ENCODE measurements at places on chromosomes 4 and X.

- DNase-seq, result no peak
These were observed 25.1 kb downstream of the USP53 start for GRCh38 chr4:119237642-119238041.

DNA sequence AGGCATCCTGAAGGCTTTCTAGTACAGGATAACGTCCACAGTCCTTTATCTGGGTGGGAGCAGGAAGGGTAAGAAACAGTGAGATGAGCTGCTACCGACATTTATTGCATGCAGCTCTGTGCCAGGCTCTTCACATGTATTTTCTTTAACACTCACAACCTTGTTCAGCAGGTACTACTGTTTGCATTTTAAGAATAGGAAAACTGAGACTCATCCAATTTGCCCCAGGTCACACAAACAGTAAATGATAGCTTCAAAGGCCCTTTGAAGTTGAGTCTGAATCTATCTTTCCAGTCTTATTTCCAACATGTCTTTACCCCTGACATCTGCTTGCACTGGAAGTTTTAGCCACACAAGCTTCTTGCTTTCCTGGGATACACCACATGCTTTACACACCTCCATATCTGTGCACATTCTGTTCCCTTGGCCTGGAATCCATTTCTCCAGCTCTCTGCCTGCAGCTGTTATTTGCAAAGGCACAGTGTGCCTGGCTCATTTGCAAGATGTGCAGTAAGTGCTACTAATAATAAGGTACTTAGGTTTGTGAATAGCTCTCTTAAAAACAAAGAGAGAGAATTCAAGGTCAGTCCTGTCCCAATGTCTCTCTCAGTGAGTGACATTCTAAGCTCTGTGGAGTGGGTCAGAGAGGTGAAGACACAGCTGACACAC, 61.2 kb downstream of the METTL14 start:
- no peak for DNase-seq

- no peak for DNase-seq
These were observed 2.7 kb downstream of the LEF1 start for GRCh38 chr4:108166038-108166437.

DNA sequence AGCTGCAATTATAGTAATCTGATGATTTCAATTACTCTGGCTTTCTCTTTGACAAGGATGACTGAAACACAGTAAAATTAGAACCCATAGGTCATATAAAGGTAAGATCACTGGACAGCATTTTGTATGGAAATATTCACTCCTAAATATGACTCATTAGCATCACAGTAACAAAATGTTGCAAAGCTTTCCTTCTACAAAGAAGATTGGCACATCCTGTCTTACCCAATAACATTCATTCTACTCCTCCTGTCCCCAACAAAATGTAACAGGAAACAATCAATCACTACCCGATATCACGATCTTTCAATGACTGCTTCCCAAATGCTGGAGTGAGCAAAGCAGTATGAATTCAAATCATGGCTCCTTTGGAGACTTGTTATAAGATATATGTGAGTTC, 95.3 kb downstream of the FANCB start:
- peak; percentile 70 for DNase-seq

GRCh38 chr4:24105327-24106038, 215.6 kb upstream of the PPARGC1A start:
- DNase-seq, result peak; percentile 63
